ENCODE measurements at places on chromosomes 11 and 22.

DNA sequence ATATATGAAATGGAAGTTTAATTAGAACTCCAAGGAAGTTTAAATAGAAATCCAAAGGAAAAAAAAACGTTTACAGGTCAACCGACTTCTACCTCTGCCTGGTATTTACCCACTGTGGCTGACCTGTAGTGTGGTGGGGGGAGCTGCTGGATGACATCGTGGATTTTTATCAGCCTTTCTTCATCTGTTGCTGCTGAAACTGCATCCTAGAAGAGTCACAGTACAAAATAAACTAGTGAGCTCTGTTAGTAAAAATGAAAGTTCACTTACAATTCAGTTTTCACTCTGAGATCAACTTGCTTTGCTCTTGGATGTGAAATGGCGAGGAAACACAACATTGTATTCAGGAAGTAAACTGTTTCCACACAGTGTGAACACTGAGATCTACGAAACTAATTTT is 43.2 kb upstream of the TP53AIP1 start:
- no peak for DNase-seq

- DNase-seq: no peak
Observed at GRCh38 chr11:12066799-12067508, 43.4 kb upstream of the MICAL2 start.

- DNase-seq: peak; percentile 85
Observed at GRCh38 chr11:123362941-123363340, 67.1 kb upstream of the GRAMD1B start.

DNA sequence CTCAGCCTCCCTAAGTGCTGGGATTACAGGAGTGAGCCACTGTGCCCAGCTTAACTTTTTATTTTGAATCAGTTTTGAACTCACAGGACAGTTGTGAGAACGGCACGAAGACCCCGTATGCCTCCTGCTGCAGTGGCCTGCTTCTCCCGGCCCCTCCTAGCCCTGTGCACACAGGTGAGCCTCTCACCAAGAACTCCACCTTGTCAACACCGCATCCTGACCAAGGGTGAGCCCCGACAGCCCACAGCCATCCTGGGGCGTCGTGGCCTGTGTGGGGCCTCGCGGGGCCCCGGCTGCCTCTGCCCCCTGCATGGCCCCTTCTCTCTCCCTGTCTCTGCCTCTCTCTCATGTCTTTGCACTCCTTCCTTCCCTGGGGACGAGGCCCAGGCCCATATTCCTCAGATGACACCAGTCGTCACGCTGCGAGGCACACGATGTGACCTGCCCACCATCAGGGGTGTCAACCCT is 38.8 kb downstream of the GNB1L start:
- DNase-seq: no peak

- DNase-seq: no peak
Observed at GRCh38 chr11:76131671-76132631, 74.4 kb downstream of the WNT11 start.

DNA sequence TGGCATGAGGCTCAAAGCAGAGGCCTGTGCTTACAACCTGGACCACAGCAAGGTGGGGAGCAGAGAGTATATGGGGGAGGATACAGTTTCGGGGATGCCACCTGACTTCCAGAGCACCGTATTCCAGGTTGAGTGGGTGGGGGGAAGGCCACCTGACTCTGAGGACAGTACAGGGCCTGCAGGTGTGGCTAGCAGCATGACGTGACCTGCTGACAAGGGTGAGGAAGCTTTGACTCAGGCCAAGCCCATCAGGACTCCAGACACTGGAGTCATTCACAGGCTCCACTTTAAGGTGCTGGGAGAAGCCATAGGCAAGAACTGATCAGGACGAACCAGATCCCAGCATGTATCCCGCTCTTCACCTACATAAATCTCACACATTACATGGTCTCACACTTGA is 34.6 kb upstream of the CRTAM start:
- DNase-seq: no peak

- DNase-seq: no peak
Observed at GRCh38 chr11:17651061-17651460, 68.3 kb upstream of the MYOD1 start.

GRCh38 chr11:63918507-63919191 is 1.7 kb upstream of the RCOR2 start:
- no peak for DNase-seq

GRCh38 chr11:65720211-65720934 is at the start of gene RNASEH2C:
RNASEH2C (minus strand) TSS chr11:65720798; CDS start chr11:65720758, 40 bp downstream.
- peak; percentile 96 for DNase-seq

DNA sequence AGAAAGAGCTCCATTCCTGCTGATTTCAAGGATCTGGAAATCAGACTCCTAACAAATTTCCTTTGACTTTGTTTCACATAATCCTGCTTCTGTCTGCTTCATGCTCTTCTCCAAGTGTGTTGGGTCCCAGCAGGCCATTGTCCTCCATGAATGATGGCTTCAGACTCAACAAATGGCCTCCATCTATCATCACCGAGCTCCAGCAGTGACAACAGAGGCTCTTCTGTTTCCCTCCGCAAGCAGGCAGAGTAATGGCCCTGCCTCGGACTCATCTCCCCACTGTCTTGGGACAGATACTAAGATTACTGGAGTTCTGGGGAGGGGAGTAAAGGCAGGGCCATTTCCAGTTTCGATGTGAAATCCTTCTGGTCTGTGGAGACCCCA is 127.3 kb downstream of the TENM4 start:
- no peak for DNase-seq
